Stimulated activated CD8-positive, alpha-beta memory T cell treated with anti-CD3 and anti-CD28 coated beads, Interleukin-7, amount 100 ng/mL, for 24 hours (primary cell): ENCODE measurements at places on chromosomes 7 and 10.

DNA sequence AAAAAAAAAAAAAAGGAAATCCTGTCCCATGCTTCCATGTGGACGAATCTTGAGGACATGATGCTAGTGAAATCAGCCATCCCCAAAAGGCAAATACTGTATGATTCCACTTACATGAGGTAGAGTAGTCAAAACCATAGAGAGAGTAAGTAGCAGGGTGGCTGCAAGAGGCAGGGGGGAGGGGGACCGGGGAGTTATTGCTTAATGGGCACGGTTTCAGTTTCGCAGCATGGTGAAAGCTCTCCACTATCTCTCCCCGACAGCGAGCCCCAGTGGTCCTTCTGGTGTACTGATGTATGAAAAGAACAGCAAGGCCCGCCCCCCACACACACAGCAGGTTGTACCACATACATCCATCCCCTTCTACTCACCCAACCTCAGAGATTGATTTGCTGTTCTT, 32.8 kb downstream of the NOD1 start:
- DNase-seq = peak; percentile 41

DNA sequence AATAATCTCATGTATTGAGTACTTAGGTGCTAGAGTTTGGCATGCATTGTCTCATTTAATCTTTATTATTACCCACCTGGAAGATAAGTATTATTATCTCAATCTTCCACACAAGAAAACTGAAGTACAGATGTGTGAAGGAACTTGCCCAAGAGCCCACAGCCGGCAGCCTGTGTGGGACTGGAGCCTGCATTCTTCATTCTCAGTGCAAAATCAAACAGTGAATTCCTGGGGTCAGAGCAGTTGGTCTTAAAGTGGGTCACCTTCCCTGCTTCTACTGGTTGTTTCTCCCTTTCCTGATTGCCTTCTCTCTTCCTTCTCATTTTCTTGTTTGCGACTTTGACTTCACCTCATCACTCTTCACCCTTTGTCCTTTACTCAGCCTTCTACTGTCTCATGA, 144.7 kb upstream of the LYZL1 start:
- no peak for DNase-seq

- no peak for DNase-seq
Measured at GRCh38 chr10:71214641-71215559, 2.5 kb downstream of the UNC5B start.

GRCh38 chr10:61343796-61344195, 109.4 kb downstream of the TMEM26 start:
- DNase-seq = no peak
